Glomerular endothelial cell (primary cell): ENCODE measurements at places on chromosomes 1 and 21.
A peak's percentile ranks its signal among the peaks of the same experiment; 100 is the strongest.

- DNase-seq: no peak
These were observed 532 bp downstream of the ERO1B start for GRCh38 chr1:236281198-236281653.

- no peak for DNase-seq
These were observed 126.8 kb downstream of the RGS21 start for GRCh38 chr1:192443616-192444015.

DNA sequence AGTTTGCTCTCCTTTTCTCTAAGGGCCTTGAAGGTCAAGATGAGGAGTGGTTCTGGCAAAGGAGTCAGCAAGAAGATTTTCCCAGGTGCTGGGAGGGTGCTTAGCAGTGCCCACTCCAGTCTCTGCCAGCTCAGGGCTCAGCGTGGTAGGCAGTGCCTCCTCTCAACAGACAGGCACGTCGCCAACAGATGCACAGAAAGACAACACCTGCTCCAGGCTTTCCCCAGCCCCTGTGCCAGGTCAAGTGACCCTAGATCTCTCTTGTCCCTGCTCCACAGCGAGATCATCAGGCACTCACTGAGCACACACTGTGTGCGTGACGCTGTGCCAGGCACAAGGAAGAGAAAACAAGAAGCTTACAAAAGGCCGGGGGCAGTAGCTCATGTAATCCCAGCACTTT lies 86.0 kb downstream of the CASZ1 start:
- DNase-seq: no peak

- DNase-seq: no peak
These were observed 172.2 kb downstream of the EDEM3 start for GRCh38 chr1:184582411-184582810.

GRCh38 chr1:174967845-174968705 lies 31.7 kb upstream of the CACYBP start:
- no peak for DNase-seq

- DNase-seq: no peak
These were observed 192.6 kb downstream of the NFIA start for GRCh38 chr1:61274939-61275338.

DNA sequence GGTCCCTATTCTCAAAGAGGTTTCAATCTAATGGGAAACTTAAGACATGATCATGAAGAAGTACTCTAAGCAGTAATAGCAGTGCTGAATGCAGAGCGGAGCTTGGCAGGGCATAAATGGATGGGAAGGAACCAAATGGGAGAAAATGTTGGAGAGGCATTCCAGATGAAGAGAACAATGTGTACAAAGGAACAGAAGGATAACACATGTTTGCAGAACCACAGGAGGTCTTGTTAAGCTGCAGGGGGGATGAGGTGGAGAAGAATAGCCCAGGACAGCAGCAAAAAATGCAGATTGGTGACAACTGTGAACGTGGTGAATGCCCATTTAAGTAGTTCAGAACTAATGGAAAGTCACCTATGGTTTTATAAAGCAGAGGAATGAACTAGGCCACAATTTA lies 99.1 kb downstream of the ASTN1 start:
- no peak for DNase-seq

- no peak for DNase-seq
These were observed 7.4 kb downstream of the ETS2 start for GRCh38 chr21:38813143-38813542.

DNA sequence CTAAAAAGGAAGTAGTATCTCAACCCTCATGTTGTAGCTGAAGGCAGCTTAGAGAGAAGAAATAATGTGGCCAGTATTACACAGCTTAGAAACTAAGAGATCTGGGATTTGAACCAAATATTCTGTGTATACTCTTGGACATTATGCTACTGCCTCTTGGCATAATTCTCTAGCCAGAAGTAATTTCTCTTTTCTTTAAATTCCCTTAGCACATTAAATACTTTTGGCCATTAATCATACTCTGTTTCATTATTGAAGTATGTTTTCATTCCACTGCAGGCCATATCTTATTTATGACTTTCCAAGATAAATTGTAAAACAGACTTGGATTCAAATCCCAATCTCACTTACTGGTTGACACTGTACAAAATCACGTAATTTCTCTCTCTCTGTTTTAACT lies 181.3 kb upstream of the SPAG17 start:
- no peak for DNase-seq

DNA sequence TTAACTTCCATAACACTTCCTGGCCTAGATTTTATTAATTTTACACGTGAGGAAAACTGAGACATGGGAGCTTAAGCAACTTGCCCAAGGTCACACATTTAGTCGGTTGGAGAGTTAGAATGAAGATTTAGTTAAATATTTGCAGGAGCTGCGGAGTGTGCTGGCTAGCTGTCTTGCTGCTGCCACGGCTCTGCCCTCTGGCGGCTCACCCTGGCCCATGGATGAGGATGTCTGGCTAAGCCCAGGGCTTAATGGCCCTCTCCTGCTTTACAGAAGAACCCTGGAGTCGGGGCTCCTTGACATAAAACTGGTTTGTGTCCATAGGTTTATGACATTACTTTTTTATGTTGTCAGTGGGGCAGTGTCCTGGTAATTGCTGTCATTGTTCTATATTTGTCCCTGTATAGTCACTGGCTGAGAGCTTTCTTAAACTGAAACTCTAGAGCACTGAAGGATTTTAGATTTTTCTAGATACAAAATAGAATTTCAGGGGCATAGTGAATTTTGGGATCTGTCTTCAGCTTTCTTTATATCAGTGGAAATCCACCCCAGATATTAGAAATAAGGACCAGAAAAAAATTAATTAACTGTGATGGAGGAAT lies 88.9 kb upstream of the WLS start:
- DNase-seq: peak; percentile 10

DNA sequence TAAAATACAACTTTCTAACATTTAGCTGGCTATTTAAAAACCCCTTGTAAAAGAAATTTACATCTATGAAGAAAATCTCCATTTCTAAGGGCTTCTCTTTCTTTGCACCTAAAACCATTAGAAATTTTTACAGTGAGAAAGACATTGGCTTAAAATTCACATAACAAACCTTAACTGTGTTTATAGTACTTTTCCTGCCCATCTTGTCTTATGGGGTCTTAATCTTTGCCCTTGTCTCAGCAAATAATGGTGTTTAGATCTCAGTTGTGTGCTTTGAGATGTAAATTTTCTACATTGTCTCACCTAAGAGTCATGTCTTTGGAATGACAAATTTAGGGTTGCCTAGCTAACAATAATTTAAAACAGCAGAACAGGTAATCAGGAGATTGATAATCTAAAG lies 71.5 kb downstream of the DDAH1 start:
- DNase-seq: no peak

- DNase-seq: no peak
These were observed 9.1 kb upstream of the MTF1 start for GRCh38 chr1:37868466-37868865.

- DNase-seq: no peak
These were observed 127.9 kb downstream of the CSMD2 start for GRCh38 chr1:34037109-34037508.

DNA sequence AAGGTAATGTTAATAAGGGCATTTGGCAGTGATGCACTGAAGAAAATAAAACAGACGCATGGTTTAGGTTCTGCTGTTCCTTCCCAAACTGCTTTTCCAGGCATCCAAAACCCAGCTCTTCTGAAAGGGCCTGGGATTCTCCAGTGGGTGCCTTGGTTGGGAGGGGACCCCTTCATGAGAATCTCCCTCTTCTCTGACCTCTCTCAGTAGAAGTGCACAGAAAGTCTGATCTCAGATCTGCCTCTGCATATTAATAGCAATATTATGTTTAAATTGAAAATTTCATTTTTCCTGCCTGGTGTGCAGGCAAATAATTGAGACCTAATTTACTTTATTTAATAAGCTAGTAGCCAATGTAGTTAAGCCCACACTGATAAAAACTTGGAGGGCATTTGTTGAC lies 260.6 kb downstream of the CAMTA1 start:
- no peak for DNase-seq

DNA sequence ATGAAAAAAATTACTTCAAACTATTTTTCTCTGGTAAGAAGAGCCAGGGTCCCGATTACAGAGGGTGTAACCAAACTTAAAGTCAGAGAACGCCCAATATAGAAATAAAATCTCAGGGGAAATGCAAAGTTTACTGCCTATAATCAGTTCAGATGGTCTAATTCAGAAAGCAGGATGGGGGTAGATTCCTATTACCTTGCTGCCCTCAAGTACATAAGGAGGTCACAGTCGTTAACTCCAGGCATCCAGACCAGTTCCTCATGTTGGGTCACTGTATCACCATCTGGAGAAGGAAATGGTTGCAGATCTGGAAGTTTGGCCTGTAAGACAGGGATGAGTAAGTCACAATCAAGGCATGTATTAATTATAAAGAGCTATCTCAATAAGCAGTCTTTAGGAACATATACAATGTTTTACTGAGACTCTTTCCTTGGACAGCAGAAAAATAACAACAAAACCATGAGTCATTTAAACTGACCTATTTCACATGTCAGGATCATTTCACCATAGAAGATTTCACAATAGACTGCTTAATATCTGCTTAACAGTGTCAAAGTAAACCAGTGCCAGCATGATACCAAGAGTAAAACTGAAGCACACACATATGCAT lies 179.4 kb downstream of the SLC45A1 start:
- DNase-seq: no peak

GRCh38 chr21:45524756-45525152 lies 17.5 kb downstream of the SLC19A1 start:
- no peak for DNase-seq

GRCh38 chr1:46102769-46103476 lies 29.5 kb downstream of the PIK3R3 start:
- DNase-seq: no peak

DNA sequence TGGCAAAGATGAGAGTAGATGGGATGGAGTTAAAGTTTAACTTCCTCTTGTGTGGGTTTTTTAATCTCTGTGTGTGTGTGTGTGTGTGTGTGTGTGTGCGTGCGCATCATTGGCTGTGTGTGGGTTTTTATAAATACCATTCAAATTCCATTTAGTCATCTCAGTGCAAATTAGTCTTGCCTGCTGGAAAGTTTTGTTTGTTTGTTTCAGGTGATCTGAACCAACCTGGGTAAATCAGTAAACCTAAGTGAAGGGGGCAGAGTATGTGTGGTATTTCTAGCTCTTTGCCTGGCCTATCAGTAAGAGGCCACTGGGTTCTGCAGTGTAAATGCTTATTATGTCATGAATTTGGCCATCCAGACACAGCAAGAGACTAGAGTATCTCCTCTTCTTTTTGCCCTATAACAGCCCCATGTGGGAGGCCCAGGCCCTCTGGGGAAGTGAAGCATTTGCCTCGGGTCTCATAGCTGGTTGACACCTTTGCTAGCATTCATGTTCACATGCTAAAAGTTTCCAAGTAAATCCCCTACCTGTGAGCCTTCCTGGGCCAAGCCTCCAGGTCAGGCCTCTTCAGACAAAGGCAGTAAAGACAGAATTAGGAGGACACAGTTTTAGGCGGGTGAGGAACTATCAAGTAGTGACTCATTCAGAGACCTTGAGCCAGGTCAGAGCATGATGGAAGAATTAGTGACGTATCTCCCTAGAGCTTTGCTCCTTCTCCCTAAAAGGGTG lies 14.7 kb downstream of the INTS3 start:
- DNase-seq: no peak

DNA sequence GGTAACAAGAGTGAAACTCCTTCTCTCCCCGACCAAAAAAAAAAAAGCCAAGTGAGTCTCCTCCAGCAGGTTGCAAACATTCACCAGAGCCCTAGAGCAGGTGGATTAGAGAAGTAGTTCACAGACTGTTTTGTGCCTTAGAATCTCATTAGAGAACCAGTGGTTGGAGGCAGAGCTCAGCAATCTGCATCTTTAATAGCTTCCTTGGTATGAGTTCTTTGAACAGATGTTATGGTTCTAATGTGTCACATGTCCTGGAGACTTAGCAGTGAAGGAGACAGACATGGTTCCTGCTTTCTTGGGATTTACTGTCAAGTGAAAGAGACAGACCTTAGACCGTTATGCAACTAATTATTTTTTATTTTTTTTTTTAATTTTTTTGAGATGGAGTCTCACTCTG lies 26.8 kb downstream of the SESN2 start:
- no peak for DNase-seq

GRCh38 chr1:206693592-206693991 lies 8.9 kb downstream of the MAPKAPK2 start:
- DNase-seq: no peak

DNA sequence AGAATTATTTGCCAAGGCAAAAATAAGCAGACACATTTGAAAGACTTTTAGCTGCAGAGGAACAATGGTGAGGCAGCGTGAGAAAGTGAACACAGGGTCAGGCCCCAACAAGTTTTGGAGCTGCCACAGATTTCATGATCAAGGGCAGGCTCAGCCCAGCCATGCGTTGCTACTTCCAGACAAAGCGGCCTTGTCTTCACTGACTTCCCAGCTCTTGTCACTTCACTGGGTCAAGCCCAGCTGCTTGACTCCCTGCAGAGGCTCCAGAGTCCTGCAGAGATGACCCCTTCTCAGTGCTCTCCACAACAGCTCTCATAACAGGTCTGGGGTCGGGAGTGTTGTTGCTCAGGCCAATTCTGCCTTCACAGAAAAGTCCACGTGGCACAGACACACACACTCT lies 35.8 kb downstream of the HHAT start:
- no peak for DNase-seq

- DNase-seq: no peak
These were observed 1.2 kb downstream of the LBR start for GRCh38 chr1:225426395-225427234.

DNA sequence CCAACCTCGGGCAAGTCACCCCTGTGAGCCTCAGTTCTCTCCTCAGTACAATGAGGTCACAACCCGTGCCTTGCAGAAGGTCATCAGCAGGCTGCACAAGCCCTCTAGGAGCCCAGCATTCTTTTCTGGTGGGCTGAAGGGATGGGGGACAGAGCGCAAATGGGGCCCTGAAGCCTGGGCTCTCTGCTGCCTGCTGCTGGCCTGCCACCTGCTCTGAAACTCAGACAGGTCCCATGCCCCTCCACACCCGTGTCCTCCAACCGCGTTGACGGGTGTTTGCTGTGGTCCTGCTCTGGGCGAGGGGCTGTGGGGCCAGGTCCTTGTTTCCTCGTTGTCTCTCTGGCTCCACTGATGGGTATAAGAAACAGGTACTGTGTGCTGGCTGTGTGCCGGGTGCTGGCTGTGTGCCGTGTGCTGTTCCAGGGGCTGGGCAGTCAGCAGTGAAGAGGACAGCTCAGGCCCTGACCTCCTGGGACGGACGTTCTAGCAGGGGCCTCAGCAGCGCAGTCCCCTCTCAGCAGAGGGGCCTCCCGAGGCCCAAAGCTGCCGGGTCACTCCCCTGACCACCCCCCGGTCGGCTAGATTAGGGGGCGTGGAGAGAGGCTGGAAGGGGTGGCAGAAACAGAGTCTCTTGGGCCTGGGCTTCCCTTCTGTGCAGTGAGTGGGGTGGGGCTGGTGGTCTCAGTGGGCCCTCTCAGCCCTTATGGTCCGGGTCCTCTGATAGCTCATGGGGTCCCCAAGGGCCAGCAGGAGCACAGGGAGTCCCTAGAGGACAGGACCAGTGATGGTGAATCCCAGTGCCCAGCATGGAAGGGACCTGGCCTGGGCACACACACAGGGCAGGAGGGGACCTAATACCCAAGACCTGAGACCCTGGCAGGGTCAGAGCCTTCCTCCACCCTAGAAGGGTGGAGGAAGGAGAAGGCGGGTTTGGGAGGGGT lies 42.1 kb downstream of the DMRTB1 start:
- DNase-seq: no peak

GRCh38 chr1:36625253-36625934 lies 142.7 kb upstream of the CSF3R start:
- no peak for DNase-seq

- no peak for DNase-seq
These were observed 5.6 kb downstream of the MORN1 start for GRCh38 chr1:2385606-2386280.

GRCh38 chr1:153921803-153922075 lies 1.0 kb downstream of the GATAD2B start:
- no peak for DNase-seq

GRCh38 chr1:234553240-234554188 lies 56.5 kb downstream of the IRF2BP2 start:
- no peak for DNase-seq
